ENCODE measurements at places on chromosomes 6 and 20.
A peak's percentile ranks its signal among the peaks of the same experiment; 100 is the strongest.

DNA sequence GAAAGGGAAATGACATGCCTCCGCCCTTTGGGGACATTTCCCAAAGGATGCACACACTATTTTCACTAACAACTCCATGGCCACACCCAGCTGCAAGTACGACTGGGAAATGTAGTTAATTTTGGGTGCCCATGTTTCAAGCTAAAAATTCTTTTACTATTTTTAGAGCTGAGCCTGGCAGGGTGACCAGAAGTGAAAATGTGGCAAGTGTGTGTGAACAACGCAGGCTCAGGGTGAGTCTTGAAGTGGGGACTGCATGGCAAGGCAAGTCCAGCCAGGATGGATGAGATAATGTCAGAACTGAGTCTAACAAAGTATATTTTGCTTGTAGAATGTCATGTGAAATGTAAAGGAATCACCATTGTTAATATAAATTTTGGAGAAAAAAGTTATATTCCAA lies 17.0 kb upstream of the CD109 start:
- no peak for DNase-seq

GRCh38 chr6:164753517-164753916 lies 555.9 kb downstream of the C6orf118 start:
- peak; percentile 29 for DNase-seq

- no peak for DNase-seq
These were observed 3.4 kb upstream of the HLA-A start for GRCh38 chr6:29938746-29939508.

DNA sequence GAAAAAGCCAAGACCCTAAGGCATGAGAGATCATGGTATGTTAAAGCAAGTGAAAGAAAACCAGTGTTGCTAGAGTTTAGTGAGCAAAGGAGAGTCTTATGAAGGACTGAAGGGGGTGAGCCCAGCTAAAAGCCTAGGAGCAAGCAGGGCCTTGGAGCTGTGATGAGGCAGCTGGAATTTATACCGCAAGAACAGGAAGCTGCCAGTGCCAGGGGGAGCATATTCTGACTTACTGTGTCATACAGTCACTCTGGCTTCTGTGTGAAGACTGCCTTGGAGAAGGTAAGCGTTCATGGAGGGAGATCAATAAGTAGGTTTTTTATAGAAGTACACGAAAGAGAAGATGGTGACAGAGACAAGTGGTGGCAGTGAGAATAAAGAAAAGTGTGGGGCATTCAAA lies 308.9 kb upstream of the THEMIS start:
- no peak for DNase-seq

GRCh38 chr6:121437851-121438651 lies 2.6 kb downstream of the GJA1 start:
- DNase-seq, result peak; percentile 60

GRCh38 chr6:133017581-133017980 lies 203.2 kb downstream of the RPS12 start:
- no peak for DNase-seq

DNA sequence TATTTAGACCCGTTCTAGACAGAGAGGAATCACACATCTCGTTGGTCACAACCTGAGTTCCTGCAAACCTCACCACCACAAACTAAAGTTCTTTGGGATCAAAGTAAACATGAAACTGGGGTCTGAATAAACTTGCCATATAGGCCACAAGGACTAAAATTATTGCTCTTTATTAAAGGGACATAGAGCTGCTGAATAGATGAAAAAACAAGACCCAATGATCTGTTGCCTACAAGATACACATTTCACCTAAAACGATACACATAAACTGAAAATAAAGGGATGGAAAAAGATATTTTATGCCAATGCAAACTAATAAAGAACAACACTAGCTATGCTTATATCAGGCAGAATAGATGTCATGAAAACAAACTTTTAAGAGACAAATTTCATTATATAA lies 623.0 kb downstream of the TBC1D32 start:
- no peak for DNase-seq

- DNase-seq, result no peak
These were observed 945 bp downstream of the TENT5A start for GRCh38 chr6:81751388-81752083.

DNA sequence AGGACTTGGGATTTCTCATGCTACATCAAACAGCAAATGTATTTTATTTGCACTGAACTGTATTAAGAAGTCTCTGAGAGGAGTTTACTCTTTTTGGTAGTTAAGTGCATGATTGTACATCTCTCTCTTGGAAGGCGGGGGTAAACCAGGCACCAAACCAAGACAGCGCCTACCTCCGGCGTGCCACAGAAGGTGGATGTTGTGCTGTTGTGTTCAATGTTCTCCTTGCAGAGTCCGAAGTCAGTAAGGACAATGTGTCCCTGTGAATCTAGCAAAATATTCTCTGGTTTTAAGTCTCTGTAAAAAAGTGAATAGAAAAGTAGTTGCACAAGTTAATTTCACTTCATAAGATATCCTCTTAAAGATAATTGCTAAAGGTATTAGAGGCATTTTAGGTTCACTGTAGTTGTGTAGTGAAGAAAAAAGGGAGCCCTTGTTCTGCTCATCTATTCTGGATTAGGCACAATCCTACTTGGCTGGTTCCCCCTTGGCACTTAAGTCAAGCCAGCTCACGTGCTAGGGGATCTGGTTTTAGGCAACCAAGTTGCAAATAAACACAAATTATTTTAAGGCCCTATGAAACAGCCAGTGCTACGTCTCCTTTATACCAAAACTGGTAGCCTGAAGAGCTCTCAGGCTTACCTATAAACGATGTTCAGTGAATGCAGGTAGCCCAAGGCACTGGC lies 119.7 kb upstream of the SLC2A12 start:
- no peak for DNase-seq

DNA sequence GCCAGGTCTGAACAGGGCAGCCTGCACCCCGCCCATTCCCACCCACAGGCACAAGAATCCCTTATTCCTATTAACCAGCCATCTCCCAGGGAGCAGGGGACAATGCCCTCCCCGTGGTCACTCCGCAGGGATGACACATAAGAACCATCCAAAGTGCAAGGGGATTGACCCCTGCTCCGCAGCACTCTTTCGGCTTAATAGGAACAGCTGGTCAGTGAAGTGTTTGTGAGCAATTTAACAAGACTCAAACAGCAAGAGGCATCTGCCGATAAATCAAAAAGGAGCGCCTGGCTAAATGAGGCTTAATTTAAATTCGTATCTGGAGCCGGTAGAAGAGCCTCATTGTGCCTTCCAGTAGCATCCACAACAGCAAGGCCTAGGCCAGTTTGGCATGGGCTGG lies 389.4 kb downstream of the RNGTT start:
- no peak for DNase-seq

GRCh38 chr6:111478749-111479148 lies 4.3 kb downstream of the REV3L start:
- peak; percentile 13 for DNase-seq

DNA sequence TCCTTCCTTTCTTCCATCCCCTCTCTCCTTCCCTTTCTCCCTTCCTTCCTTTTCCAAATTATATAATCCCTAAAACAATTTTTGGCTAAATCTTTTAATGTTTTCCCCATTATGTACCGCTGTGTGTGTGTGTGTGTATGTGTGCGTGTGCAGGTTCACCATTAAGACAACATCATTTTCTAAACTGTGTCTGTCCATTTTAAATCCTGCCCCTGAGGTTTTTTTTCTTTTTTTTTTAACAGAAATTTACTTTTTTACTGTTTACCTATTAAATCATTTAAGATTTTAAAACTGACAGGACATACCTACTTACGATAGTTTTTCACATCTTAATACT lies 366.3 kb upstream of the EPHA7 start:
- DNase-seq, result no peak

DNA sequence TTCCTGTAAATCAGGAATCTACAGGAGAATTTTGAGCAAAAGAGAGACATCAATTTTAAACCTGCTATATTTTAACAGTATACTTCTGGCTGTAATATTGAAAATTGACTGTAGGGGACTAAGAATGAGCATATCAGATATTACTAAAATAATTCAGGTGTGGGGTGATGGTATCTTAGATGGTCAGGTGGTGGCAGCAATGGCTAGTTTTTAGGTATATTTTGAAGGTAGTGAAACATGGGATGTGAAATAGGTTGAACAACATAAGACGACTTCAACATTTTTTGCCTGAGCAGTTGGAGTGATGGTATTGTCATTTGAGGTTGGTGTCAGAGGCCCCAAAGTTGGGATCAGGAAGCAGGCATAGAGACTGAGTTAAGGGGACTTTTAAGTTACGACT lies 32.1 kb downstream of the FAM83B start:
- DNase-seq, result no peak

DNA sequence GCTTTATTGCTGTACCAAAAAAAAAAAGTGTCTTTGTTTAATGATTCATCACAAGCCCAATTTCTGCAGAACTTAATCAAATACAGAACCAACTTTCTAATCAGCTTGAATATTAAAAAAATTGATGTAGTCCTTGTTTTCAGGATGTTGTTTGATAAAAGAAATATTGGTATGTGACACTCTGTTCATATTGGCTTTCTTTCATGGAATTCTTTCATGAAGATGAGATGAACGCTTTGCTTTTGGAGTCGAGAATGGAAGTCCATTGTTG lies 184.3 kb downstream of the ZNF217 start:
- DNase-seq, result no peak

DNA sequence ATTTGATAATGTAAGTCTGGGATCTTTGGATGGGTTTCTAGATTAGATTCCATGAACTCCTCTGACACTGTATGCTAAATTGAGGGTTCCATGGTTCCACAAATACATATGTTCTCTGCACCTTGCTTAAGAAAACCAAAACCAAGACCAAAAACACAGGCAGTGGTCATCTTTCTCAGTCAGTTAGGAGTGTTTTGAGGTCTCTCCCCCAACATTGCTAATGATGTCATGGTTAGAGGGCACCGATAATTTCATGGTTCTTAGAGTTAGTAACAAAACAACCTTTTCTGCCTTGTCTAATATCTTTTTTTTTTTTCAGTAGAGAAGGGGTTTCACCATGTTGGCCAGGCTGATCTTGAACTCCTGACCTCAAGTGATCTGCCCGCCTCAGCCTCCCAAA lies 44.5 kb downstream of the ARID1B start:
- DNase-seq, result no peak

GRCh38 chr6:149164199-149164750 lies 153.2 kb upstream of the TAB2 start:
- no peak for DNase-seq

GRCh38 chr6:2108700-2109306 lies 136.6 kb downstream of the GMDS start:
- DNase-seq, result no peak

DNA sequence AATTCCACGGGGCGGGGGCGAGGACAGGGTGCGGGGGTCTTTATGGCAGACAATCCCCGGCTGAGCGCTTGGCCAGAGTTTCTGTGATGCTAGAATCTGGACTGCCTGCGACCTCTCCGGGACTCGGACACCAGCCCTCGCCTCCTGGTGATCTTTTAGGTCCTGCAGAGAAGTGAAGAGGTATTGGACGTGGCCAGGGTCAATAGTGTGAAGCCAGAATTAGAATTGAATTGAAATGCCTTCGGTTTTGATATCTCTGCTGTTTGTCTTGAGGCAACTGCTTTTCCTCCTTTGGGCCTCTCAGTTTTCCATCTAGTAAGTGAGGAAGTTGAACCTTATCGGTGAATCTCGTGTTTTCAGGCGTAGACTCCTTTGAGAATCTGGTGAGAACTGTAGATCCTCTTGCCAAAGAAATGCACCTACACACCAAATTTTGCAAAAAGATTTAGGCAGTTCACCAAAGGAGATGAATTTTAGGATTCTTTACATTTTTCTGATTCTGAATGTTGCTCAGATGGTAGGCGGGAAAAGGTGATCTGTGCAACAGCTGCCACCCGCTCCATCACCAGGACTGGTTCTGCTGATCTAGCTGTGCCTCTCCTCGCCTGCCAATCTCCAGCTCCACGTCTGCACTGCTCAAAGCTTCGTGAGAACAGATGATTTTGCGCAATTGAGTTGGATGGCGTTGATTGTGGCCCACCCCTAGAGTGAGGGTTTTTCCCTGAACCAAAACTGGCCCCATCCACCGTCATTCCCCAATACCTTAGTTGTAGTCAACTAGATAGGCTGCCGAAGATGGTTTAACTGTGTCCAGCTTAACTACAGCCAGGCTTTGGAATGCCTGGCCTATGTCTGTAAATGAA lies 837 bp upstream of the OSER1 start:
- DNase-seq, result no peak

- DNase-seq, result peak; percentile 44
These were observed at the start of gene RNF217 for GRCh38 chr6:124961777-124962638. Gene RNF217 (plus strand): TSS chr6:124962437. CDS start chr6:124962545, 108 bp downstream.

DNA sequence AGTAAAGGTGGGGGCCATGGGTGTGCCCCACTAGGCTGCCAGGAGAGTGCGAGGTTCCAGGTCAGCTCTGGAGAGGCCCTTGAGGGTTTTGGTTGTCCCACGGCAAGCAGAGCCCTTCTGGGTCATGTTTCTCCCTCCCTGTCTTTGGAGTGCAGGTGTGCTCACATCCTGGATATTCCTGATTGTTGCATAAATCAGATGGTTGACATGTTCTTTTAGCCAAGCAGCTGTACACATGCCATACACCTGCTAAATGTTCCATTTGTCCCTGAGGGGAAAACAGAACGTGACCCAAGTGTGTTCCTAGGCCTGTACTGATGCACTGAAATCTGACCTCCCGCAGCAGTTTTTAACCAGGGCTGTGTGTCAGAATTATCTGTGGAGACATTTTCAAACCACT lies 77.5 kb upstream of the BEND3 start:
- DNase-seq, result no peak

Data from RWPE1 (cell line).